ENCODE measurements at places on chromosomes 16 and 17. TPM values are rescaled to one million over a fixed set of nuclear protein-coding genes. Genes with fewer than 3 reads are reported as not detected.

DNA sequence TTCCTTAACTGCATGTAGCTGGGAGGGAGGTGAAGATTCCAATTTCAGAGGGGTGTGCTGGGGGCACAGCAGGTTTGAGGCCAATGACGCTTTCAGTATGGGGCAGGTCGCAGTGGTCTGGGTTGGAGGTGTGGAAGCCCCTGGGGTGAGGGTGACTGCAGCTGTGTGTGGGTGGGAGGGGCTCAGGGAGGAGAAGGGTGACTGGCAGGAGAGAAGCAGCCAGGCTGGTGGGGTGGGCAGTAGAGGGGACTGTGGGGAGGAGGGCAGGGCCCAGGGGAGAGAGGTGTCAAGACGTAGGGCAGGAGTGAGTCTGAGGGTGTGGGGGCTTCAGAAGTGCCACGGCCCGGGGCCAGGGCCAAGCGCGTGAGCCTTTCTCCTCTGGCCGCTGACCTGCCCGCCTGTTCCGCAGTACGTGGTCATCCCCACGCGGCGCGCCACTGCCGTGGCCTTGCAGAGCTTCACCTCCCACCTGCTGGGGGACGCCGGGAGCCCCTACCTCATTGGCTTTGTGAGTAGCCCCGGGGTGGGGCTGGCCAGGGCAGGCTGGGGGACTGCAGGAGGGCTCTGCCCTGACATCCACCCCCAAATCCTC is 19.4 kb downstream of the MYBBP1A start:
- no peak for DNase-seq

DNA sequence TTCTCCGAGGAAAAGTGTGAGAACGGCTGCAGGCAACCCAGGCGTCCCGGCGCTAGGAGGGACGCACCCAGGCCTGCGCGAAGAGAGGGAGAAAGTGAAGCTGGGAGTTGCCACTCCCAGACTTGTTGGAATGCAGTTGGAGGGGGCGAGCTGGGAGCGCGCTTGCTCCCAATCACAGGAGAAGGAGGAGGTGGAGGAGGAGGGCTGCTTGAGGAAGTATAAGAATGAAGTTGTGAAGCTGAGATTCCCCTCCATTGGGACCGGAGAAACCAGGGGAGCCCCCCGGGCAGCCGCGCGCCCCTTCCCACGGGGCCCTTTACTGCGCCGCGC is at the start of gene ERBB2:
TSS of gene ERBB2 (plus strand) at position 247 of the 330 bp plus-strand sequence. CDS start 175 bp downstream, outside the sequence.
- peak; percentile 55 for DNase-seq

DNA sequence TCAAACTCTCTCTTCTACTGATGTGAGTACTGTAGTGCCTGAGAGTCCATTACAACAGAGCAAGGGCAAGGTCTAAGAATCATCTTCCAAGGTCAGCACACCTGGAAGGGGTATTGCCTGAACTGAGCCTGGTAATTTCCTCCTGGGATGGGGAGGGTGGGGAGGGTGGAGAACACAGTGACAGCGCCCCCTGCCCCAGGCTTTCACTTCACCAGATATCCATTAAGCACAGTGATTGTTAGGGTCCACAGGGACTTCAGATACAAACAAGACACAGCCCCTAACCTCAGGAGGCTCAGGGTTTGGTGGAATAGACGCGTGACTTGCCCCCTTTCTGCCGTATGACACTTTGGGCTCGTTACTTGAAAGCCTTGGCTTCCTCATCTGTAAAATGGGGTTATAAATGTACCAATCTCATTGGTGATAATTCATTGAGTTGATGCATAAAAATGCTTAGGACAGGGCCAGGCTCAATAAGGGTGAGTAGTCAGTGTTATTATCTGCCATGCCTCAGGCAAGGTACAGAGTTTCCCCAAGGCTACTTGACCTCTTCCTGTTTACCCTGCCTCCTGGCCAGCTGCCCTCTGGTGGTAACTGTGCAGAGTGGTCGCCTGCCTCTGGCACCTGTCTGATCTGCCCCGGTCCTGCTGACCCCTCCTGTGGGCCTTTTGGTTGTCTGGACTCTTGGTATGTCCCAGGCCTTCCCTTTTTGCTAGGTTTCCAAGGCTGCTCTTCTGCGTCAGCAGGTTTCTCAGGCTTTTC is 13.1 kb upstream of the BRD7 start:
- no peak for DNase-seq

DNA sequence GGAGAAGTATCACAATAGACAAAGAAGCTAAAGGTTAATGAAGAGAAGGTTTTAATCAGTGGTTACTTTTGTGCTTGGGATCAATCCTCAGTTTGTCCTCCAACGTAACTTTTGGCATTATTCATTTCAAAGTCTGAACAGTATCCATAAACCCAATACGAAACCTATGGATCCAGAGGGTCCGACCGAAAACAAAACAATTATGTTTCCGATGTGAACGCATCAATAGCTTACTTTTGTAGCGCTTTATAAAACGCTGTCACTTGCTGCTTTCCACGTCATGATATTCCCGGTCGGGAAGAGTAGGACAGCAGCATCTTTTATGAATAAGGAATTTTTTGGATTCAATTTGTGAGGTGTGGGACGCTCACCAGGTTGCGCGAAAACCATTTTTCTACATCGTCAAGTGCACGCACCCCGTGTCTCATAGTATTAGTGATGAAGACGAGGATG is 383.8 kb downstream of the ZFHX3 start:
- no peak for DNase-seq

DNA sequence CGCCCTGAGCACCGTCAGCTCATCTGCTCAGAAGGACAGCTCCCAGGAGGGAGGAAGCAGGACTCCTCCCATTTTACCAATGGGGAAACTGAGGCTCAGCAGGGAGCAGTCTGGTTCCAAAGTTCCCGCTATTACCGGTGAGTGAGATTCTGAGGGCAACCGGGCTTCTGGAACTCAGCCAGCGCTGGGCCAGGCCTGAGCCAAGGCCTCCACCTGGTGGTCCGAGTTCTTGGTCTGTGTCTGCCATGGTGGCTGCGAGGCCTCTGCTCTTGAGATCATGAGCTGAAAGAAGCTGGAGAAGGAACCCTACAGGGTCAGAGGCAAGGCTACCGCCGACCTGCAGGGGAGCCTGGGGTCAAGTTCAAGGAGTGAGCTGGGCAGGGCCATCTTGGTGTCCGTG is 110.8 kb upstream of the GSE1 start:
- no peak for DNase-seq

HYDIN gene
- total RNA-seq: 0.21 TPM

DNA sequence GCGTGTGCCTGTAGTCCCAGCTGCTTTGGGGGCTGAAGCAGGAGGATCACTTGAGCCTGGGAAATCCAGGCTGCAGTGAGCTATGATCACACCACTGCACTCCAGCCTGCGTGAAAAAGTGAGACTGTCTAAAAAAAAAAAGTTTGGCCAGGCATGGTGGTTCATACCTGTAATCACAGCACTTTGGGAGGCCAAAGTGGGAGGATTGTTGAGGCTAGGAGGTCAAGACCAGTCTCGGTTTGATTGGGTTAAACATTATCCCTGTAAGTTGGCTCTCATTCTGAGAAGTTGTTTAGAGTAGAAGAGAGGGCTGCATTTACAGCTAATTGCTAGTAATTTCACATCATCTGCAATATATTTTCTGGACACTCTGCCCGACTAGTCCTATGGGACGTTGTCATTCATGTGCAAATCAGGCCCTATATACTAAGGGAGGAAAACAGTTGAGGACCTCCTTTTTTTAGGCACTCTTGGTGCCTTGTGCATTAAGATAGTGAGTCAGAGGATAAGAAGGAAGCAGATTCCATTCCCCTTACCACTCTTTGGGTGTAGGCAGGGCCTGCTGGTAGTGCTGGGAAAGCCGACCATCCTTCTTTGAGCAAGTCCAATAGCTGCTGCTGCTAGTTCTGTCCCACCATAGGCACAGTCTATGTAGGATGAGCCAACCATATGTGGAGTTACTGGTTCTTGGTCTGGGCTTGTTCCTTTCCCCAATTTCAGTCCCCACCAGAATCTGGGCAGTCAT is 18.7 kb downstream of the HMOX2 start:
- DNase-seq: no peak

MYCBPAP gene
- 1.2 TPM for total RNA-seq

DNA sequence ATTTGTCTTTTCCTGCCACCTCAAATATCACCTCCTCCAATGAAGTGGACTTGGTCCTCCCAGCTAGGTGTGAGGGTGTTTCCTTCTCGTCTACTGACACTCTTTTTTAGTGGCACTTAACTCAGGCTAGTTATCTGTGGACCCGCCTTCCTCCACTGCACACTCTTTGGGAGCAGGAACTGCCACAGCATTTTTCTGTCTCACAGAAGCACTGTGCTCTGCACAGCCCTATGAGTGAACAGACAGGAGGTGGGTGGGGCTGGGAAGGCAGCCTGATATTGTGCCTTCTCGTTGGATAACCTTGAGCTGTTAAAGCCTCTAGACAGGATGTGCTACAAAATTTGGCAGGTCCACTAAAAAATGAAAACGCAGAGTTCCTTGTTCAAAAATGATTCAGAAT is 31.9 kb upstream of the HOXB13 start:
- DNase-seq: no peak

DNA sequence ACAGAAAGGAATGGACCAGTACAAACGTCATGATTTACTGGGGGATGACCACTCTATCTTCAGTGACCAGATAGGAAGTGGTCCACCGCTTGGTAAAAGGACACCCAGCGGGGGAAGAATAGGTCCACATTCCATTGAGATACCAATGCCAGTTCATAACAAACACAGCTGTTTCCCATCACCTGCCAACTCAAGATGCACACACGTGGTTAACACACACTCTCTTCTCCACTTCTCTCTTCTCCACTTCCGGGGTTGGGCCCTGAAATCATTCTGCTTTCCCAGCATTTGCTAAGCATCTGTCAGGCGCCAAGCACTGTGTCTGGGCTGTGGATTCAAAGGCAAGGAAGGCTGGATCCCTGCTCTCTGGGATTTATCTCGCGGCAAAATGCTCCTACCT is 175.5 kb downstream of the SLC39A11 start:
- DNase-seq: no peak

Data from tibial nerve (tissue), 4 donors.